8988T (cell line): ENCODE measurements at places on chromosomes 3 and 15.

DNA sequence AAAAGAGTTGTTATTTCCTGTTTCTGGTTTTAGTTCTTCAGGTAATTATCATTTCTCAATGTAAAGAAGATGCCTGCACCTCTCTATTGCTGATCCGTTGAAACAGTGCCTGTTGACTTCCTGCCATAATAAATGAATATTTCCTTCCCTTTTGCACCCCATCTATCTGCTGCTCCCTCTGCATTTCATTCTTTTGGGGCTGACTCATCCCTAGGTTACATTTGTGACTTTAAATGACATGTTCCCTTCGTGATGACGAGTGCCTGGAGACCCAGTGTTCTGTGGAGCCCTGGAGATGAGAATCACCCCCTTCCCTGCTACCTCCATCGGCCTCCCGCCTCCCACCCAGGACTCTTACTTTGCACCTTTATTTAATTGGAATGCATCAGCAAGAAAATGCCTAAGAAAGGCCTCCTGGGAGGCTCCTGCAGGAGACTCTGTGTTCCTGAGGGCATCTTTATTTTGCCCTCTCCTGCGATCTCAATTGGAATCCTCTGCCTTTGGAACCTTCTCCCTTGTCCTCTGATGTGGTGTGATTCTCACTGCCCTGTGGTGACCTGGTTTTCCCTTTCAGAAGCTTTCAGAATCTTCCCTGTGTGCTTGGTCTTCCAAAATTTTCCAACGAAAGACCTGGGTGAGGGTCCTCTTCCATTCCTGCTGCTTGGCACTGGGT lies 13.7 kb downstream of the LRRK1 start:
- DNase-seq = no peak

DNA sequence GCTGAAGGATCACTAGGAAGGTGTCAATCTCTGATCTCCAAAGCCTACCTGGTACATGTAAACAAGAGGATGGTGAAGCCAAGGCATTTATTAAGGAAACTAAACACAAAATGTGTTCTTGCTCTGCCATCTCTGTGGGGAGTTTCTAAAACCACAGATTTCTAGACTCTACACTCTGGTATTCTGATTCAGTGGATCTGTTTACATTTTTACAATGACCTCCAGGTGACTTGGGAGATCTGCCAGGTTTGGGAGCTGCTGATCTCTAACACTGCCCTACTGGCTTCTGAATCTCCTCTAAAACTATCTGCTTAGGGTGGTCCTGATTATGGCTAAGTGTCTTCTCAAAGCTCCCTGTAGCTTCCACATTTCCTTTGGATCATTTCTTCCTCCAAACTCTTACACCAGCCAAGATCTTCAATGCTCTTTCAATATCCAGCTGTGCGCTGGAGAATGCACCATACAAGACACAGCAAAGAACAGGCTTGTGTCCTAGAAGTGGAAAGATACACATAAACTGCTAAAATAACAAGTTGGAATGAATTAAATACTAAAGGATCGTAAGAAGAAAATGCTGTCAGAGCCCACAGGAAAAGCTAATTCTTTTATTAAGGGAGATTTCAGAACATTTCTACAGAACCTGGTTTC lies 72.7 kb downstream of the GREM1 start:
- DNase-seq = no peak

- no peak for DNase-seq
Observed at GRCh38 chr3:152656972-152657355, 178.0 kb upstream of the P2RY1 start.

DNA sequence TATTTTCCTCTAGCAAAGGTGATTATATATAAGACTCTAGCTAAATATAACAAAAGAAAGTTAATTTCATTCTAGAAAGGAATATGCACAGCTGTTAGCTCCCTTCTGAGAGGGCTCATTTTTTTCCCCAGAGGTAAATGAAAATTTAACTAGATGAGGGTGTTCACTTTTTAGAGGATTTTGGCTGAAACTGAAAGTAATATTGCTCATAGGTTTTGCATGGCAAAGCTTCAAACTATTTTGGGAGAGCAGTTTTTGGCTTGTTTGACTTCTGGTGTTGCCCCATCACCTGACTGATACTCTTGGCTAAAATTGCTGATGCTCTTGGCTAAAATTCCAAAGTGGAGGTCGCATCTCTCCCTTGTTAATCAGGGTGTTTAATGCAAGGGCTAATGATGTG lies 311.9 kb downstream of the EDEM1 start:
- DNase-seq = no peak

DNA sequence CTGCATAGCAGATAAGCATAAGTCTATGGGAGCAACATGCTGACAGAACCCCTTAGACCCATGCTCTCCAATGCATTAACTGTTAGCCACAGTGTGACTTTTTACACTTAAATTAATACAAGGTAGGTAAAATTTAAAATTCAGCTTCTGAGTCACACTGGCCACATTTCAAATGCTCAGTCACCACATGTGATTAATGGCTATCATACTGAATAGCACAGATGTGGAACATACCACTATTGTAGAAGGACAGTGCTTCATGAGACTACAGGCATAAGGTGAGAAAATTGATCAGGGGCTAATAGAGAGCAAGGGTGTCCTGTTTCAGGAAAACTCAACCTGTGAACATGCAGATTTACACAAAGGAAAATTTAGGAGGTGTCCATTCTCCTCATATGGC lies 357.0 kb upstream of the SEMA6D start:
- DNase-seq = no peak

DNA sequence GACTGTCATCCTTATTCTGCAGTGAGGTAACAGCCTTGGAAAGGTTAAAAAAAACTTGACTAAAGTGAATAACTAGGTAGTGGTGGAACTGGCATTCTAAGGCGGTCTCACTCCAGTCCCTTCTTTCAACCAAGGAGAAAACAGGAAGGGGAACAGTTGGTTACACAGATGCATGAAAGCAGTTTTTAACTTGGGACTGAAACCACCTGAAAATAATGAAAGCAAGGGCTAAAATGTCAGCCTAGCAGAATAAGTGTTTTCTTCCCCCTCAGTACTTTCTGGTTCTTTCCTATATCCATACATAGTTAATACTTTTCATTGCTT lies 748 bp upstream of the AVEN start:
- DNase-seq = no peak

- DNase-seq = no peak
Observed at GRCh38 chr15:66022163-66022525, 152.9 kb downstream of the RAB11A start.

GRCh38 chr3:65846936-65847335 lies 191.8 kb downstream of the MAGI1 start:
- DNase-seq = no peak
